ENCODE measurements at places on chromosomes 3 and 15.

DNA sequence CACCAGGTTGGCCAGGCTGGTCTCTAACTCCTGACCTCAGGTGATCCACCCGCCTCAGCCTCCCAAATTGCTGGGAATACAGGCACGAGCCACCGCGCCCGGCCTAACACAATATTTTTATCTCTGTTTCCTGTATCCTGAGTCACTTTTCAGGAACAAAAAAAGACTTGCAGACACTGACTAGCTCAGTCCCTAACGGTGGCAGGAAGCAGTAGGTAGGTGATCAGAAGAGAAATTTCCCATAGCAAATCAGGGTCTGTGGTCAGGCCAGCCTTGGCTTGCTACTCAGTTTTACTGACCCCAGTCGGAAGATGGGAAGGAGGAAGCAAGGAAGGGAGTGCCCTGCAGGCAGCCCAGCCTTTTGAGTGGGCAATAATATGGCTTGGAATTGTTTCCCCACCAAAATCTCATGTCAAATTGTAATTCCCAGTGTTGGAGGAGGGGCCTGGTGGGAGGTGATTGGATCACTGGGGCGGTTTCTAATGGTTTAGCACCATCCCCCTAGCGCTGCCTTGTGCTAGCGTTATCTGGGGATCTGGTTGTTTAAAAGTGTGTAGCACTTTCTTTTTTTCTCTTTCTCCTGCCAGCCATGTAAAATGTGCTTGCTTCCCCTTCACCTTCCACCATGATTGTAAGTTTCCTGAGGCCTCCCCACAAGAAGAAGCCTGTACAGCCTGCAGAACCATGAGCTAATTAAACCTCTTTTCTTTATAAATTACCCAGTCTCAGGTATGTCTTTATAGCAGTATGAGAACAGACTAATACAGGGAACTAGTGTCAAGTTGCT, 19.5 kb upstream of the CDCP1 start:
- DNase-seq = no peak

GRCh38 chr3:89038869-89039268, 68.6 kb upstream of the EPHA3 start:
- no peak for DNase-seq

GRCh38 chr15:70064441-70064840, 33.3 kb downstream of the TLE3 start:
- DNase-seq = no peak

- no peak for DNase-seq
Measured at GRCh38 chr3:48637305-48637704, 2.0 kb upstream of the SLC26A6 start.

- no peak for DNase-seq
Measured at GRCh38 chr15:93913310-93913709, 318.1 kb upstream of the MCTP2 start.
